ENCODE measurements at places on chromosomes 13 and 19.

DNA sequence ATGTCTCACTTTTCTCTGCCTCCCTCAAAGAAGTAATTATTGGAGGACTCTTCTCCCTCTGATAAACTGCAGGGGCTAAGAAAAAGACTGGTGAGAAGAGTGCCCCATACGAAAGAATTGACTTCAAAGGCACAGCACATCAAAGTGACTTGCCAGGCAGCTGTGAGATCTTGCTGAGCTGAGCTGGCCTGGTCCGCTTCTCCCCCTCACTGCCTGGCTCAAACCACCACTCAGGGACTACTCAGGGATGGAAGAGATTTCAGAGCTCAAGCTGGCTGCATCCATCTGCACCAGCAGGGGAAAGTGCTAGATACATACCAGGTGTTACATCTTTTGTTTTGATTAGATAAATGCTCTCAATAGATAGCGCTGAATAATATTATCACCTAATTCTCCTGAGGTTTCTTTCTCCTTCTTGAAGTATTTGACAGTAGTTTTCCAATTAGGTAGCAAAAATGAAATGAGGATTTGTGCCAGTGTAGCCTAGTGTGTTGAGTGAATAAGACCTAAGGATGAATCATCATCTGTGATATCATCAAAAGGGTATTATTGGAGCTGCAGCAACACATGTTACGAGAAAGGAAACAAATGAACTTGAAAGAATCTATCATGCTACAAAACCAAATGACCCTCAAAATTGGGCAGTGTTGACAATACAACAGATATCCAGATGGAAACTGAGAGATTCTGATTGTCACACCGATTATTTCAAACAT, 379.8 kb downstream of the TBC1D4 start:
- DNase-seq = no peak

DNA sequence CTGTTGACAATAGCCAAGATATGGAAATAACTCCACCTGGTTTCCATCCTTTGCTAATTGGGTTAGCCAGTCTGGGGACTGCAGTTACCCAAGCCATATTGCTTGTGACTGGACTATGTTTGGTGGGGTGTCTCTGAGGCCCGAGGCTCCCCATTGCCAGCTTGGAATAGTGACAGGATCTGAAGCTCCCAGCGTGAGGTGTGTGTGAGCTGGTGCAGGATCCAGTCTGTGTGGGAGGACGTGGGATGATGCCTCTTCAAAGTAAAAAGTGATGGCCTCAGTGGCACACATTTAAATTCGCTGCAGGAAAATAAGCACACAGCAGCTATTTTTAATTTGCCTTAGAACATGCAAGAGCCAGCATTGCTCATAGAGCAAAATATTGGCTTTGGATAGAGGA, 75.0 kb downstream of the TEX26 start:
- no peak for DNase-seq

DNA sequence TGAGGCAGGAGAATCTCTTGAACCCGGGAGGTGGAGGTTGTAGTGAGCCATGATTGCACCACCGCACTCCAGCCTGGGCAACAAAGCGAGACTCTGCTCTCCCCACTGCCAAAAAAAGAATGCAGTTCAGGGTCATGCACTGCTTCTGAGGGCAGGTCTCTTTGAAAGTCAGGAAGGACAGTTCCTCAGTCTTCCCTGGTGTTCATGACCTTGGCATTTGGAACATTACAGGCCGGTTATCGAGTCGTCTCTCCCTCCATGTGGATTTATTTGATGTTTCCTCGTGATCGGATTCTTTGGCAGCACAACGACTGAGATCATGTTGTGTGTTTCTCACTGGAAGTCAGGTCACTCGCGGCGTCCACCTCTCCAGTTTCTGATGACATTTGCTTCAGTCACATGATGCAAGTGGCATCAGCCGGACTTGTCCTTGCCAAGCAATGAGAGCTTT, 17.2 kb downstream of the FGF21 start:
- DNase-seq = no peak

- no peak for DNase-seq
Measured at GRCh38 chr13:57302604-57303003, 135.6 kb downstream of the PRR20E start.

DNA sequence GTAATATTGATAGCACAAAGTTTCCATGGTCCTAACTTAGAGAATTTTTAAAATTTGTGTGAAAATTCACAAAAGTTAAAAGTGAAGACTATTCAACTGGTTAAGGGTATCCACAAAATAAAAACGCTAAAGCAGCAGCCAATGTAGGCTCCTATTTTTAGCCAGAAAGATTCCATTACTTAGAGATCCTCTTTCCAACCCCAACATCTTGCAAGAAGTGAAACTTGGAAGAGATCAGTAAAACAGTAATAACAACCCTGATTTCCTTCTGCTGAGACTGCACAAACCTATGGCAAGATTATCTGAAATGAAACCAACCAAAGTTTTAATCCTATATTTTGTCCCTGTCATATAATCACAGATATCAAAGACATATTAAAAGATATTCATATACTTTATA, 8.5 kb downstream of the TBC1D4 start:
- DNase-seq = no peak

DNA sequence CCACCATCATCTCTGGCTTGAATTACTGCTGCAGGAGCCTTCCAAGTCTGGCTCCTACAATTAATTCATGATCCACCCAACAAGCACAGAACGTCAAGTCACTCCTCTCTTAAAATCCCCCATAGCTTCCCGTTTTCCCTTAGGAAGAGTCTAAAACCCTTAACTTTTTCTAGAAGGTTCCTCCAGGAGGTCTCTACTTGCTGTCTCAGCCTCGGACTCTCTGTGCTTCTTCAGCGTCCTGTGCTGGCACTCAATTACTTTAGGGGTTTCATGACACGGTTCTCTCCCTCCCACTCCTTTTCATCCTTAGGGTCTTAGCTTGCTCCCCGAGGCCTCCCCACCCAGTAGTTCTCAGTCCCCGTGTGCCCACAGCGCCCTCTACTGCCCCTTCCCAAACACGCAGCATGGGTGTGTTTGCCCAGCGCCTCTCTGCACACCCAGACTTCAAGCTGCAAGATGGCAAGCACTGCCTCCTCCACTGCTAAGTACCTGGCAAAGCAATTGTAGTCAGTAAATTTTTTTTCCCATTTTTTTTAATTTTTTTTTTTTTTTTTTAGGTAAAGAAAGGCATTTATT, 25.8 kb upstream of the MAP3K10 start:
- no peak for DNase-seq

All from vagina (tissue), 2 donors.